ENCODE measurements at places on chromosomes 1 and 21.

DNA sequence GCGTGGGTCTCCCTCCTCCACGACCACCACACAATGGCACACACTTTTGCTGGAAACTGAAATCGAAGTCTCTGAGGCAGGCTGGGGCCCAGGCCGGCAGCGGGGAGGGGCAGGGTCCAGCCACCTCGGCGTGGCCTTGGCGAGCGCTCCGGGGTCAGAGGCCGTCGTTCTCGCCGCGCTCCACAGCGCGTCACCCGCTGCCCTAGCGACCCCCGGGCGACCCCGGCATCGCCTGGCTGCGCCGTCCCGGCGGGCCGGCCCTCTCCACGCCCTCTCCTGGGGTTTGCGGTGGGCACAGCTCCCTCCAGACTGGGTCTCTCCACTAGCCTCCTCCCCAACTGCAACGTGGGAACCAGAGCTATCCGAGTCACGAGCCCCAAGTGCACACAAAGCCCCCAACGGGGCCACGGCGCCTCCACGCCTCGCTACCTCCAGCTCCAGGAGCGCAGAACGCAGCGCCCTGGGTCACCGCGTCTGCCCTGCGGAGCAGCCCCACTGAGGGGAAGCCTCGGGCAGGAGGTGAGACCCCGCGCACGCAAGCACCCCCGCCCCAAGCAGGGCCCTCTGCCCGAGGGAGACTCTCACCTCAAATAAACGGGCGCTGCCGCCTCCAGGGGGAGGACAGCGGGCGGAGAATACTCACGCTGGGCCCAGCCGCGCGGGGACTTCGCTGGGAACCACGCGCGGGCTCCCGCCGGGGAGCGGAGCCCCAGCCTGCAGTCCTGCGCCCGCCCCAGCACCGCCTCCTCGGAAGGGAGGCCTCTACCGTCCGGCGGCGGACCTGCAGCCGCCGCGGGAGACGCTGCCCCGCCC is 134.0 kb upstream of the BARHL2 start:
- peak; percentile 66 for DNase-seq

GRCh38 chr1:154608397-154609270 is 648 bp upstream of the ADAR start:
- DNase-seq, result no peak

DNA sequence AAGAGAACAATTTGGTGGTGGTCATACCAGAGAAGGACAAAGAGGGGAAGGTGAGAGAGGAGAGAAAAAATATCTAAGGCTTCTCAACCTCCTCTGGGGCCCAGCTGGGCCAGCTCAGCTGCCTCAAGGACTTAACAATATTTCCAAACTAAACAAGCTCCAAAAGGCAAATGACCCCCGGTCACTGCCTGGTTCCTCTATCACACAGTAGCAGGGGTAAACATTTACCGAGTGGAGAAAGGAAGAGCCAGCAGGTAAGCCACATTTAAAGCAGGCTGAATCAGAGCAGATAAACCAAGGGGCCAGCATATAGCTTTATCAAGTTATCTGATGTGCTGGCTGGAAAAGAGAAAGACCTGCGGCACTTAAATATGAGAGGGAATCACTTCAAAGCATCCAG is 102.1 kb downstream of the KCND3 start:
- DNase-seq, result no peak

- no peak for DNase-seq
These were observed 39.5 kb downstream of the TRIM11 start for GRCh38 chr1:228366866-228367741.

DNA sequence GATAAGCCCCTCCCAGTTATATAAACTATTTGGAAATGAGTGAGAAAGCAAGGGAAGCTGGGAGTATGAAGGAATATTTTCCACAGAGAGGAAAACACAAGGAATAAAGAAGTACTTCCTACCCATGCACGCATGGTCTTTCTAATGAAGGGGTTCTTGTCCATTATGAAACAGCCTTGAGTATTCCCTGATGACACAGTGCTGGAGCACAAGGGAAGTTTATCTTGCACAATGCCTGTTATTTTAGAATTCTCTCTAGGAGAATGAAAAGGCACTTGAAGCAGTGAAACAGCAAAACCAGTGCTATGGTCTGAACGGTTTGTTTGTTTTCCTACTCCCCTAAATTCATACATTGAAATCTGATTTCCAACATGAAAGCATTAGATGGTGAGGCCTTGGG is 38.6 kb upstream of the ADAMTS1 start:
- DNase-seq, result no peak

DNA sequence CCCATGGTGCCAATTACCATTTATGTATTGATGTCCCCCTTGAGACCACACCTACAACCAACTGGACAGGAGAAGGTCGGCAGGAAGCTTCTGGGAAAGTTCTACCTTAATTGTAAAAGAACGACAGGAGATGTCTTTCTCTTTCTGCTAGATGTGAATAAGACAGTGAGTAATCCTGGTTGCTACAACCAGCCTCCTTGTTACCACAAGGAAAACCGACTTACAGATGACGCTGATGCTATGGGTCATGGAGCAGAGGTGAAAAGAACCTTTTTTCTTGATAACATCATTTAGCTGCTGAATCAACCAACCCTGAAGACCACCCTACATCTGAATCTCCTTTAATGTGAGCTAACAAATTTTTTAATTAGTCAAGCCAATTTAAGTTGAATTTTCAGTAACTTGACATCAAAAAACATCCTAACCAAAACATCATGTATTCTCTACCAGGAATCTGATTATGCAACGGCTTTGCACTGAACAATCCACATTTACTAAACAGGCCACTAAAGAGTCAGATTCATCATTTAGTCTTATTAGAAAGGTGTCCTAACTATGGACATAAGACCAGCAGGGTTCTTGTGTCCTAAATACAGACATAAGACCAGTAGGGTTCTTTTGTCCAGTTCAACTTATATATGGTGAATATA is 23.0 kb downstream of the RGS2 start:
- DNase-seq, result no peak

- no peak for DNase-seq
These were observed 2.0 kb downstream of the TEKT2 start for GRCh38 chr1:36085686-36086526.

- DNase-seq, result no peak
These were observed 49.7 kb downstream of the UCHL5 start for GRCh38 chr1:193009501-193009900.

- DNase-seq, result peak; percentile 45
These were observed 25.9 kb upstream of the DNAJC11 start for GRCh38 chr1:6727535-6727934.

- no peak for DNase-seq
These were observed 310.9 kb downstream of the KIF26B start for GRCh38 chr1:245465666-245466065.

- DNase-seq, result no peak
These were observed 14.5 kb downstream of the LRRC8B start for GRCh38 chr1:89539128-89539527.

GRCh38 chr1:161733526-161733925 is 12.2 kb downstream of the FCRLB start:
- DNase-seq, result no peak

- DNase-seq, result no peak
These were observed 289.8 kb upstream of the POU3F1 start for GRCh38 chr1:38336301-38336923.

DNA sequence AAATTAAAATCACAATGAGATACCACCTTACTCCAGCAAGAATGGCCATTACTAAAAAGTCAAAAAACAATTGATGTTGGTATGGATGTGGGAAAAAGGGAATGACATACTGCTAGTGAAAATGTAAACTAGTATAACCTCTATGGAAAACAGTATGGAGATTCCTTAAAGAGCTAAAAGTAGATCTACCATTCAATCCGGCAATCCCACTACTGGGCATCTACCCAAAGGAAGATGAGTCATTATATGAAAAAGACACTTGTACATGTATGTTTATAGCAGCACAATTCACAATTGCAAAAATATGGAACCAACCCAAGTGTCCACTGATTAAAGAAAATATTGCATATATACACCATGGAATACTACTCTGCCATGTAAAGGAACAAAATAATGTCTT is 37.2 kb downstream of the SUSD4 start:
- no peak for DNase-seq

- DNase-seq, result no peak
These were observed at the start of gene RAB42 for GRCh38 chr1:28591708-28592320. Gene RAB42, plus strand, starts transcription at chr1:28592265. Its CDS starts 247 bp downstream, at chr1:28592512.

DNA sequence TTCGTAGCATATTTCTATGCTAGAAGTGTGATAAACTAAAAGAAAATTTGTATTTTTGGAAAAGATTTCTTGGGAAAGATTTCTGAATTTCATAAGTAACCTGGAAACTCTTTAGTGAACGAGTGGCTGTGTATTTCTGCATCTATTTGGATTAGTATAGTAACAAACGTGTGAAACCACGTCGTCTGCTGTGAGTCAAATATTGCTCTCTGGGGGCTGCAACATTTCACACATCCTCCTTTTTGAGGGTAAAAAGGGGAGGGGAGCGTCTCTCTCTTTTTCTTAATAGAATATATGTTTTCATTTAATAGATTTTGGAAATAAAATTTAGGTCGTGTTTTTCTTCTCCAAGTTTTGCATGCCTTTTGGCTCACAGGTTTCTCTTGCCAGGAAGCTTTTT is 44.8 kb downstream of the LHX9 start:
- no peak for DNase-seq

DNA sequence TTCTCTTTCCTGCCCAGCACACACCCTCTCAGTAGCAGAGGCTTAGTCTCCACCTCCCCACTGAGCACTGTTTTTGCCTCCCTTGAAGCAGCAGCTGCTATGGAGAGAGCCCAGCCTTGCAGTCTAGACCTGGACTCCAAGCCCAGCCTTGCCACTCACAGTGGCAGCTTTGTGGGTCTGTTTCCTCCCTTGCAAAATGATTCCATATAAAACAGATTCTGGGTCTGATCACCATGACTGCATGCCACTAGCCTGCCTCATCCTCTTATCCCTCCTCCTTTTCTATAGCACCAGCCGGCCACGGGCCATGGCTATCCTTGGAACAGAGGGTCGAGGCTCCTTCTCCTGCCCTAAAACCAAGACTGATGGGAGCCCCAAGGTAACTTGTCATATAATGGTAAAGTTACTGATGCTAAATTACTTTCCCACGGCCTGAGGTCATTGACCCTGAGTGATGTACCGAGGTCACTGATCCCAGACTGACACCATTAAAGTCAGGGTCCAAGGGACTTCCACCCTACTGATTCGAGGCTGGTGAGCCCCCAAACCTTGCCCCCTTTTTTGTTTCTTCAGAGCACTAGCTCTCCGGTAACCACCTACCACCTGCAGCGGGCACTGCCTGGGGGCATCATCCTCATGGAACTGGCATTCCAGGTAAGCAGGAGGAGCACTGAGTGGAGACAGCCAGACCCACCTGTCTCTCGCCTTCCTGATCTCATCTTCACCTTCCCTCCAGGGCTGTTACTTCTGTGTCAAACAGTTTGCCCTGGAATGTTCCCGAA is 7.9 kb downstream of the HYI start:
- DNase-seq, result no peak

DNA sequence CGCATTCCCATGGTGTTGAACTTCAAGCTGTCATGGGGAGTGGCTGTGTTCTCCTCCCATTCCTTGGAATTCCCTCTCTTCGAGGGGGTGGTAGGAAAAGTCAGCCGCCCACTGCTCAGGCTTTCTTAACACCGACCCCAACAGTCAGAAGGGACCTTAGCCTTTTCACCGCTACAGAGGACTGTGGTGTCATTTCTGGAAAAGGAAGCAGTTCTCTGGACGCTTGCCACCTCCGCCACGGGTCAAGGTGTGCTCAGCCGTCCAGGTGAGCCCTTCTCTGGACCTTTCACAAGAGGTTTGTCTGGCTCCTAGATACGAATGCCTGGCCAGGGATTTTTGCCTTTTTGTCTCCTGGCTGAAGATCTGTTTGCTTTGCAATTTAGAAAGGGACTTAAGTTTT is 31.8 kb downstream of the CLIC6 start:
- no peak for DNase-seq

GRCh38 chr1:67818725-67819301 is 14.5 kb downstream of the GNG12 start:
- no peak for DNase-seq

- no peak for DNase-seq
These were observed 47.4 kb upstream of the TSHB start for GRCh38 chr1:114982251-114982650.

DNA sequence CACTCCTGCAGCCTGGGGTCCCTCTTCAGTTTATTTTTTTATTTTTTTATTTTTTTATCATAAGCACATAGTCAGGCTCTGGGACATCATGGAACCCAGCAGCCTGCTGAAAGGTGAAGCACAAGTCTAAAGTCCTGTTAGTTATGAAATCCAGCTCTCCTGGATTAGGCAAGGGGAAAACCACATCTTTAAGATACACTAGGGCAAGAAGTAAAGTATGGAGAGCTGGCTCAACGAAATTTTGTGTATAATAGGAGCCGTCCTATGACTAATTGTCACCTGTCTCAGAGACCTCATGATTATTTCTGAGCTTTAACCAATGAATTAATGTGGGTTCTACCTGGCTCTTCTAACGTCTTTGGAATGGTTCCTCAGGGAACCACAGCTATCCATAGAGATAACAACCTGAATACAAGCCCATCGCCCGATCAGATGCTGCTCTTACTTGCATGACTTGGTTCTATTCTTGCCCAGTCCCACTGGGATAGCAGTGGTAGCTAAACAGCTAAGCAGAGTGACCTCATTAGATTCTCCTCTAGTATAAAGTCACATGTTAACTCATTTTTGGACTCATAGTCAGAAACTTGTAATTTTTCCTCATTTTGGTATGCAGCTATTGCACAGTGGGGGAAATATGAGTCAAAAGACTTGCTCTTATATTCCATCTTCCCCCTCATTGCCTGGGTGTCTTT is 122.7 kb downstream of the LMO4 start:
- no peak for DNase-seq

GRCh38 chr1:164901031-164901430 is 342.0 kb downstream of the PBX1 start:
- DNase-seq, result no peak

DNA sequence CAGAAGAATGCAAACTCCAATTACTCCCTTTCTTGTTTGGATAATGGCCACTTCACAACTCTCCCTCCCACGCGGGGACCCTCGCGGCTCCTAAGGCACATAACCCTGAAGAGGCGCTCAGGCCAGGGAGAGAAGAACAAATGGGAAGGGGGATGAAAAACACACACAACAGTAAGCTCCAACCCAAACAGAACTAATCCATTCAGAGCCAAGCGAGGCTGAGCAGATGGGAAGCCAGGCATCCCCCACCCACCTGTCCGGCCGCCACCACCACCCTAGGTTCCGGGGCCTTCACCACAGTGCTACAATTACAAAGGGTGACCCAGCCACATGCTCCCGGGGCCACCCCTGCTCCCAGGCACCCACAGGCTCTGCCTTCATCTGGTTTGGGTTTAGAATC is 101.5 kb downstream of the MRPL37 start:
- DNase-seq, result no peak

DNA sequence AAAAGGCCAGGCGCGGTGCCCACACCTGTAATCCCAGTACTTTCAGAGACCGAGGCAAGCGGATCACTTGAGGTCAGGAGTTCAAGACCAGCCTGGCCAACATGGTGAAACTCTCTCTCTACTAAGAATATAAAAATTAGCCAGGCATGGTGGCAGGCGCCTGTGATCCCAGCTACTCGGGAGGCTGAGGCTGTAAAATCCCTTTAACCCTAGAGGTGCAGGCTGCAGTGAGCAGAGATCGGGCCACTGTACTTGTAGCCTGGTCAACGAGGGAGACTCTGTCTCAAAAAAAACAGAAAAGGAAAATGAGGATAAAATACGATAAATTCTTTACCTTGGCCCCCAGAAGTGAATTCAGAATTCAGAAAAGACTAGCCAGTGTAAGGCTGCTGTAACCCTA is 1.6 kb downstream of the TMEM50B start:
- DNase-seq, result no peak

GRCh38 chr1:50251702-50252101 is 143.0 kb downstream of the ELAVL4 start:
- no peak for DNase-seq

Measured in stimulated activated CD4-positive, alpha-beta T cell treated with anti-CD3 and anti-CD28 coated beads, Interleukin-1b, Interleukin-23, amount 100 ng/mL, for 24 hours (primary cell).